Effector memory CD8-positive, alpha-beta T cell (primary cell): ENCODE measurements at places on chromosomes 3 and 15.

DNA sequence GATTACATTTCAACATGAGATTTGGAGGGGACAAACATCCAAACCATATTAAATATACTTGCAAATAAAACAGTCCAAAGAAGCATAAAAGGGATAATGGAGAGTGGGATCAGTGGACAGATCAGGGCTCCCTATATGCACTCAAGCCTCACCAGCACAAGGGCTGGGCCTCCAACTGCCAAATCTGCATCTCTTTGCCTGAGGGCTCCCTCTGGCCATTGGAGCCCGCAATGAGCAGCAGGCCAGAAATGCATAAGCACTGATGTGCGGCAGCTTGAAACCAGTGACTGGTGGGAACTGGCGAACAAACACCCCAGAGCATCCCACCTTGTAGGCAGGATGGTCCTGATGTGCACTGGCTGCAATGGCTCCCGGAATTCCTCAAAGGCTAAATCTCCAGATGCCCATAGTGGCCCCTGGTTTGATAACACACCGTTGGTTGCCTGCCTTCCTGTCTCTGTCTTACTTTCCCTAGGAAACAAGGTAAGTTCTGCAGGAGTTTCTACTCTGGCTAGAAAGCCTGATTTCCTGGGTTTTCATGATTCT lies 55.9 kb upstream of the POMGNT2 start:
- no peak for DNase-seq

DNA sequence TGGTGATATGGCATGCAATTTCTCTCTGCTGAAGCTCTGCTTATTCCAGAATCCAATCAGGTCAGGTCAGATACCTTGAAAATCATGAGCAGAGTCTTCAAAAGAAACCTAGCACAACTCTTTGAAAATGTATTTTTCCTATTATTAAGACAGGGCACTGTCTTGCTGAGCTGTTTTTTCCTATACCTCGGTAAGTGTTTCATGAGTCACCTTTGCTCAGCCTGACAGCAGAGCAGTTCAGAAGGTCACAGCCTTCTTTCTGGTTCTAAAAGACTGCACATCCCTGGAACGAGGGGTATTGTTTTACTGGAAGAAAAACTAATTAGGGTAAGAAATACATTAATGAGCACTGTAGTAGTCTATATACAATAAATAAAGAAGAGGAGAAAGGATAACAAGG lies 422.0 kb downstream of the SOX2 start:
- no peak for DNase-seq

- DNase-seq: no peak
These were observed 97.5 kb upstream of the STAC start for GRCh38 chr3:36282766-36283165.

DNA sequence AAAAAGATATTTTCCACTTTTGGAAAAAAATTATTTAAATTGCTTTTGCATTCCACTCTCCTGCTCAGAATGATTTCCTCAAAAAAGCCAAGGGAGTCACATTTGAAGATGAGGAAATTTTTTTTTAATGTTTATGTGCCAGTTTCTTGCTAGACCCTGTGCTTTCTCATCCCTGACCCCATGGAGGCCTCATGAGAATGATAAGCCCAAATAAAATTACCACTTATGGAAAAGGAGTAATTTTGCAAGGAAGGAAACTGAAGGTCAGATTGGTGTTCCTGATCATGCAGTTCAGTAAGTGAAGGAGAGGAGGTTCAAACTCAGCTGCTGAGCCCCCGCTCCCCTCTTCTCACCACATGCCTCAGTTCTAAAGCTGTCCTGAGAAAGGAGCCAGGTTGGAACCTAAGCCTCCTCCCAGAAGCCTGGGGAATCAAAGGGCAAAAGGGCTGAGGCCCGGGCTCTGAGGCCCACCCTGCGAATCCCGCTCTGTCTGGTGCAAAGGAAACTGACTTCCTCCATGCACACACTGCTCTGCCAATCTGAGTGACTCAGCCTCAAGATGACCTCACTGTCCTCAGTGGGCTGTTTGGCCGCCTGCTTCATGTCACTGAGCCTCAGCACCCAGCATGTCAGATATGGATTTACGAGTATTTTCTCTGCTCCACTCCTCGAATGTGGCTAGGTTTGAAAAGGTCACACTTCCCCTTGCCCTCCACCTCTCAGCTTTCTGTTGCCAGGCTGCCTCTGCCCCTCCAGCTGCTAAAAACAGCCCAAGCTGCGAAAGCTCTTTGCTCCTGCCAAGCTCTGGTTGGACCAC lies 56.9 kb upstream of the FLNB start:
- no peak for DNase-seq

GRCh38 chr3:197260491-197261163 lies 37.8 kb downstream of the DLG1 start:
- no peak for DNase-seq

- DNase-seq: no peak
These were observed 54.4 kb upstream of the PPP2R3A start for GRCh38 chr3:135911110-135911509.

- no peak for DNase-seq
These were observed 6.8 kb upstream of the ADPGK start for GRCh38 chr15:72790302-72790910.

- DNase-seq: no peak
These were observed 130.2 kb upstream of the LMOD3 start for GRCh38 chr3:69252631-69253030.

- no peak for DNase-seq
These were observed 25.9 kb downstream of the TRIM71 start for GRCh38 chr3:32843510-32844321.

- DNase-seq: no peak
These were observed 191.9 kb downstream of the STT3B start for GRCh38 chr3:31724651-31725050.

- no peak for DNase-seq
These were observed 26.5 kb downstream of the FRMD4B start for GRCh38 chr3:69359339-69359893.

GRCh38 chr15:65286069-65286703 lies 497 bp downstream of the PARP16 start:
- no peak for DNase-seq

GRCh38 chr3:36741285-36741684 lies 23.1 kb downstream of the DCLK3 start:
- no peak for DNase-seq

GRCh38 chr3:101719604-101720185 lies 4.7 kb upstream of the CEP97 start:
- no peak for DNase-seq

GRCh38 chr15:60695713-60696522 lies 217.0 kb upstream of the ICE2 start:
- peak; percentile 8 for DNase-seq

DNA sequence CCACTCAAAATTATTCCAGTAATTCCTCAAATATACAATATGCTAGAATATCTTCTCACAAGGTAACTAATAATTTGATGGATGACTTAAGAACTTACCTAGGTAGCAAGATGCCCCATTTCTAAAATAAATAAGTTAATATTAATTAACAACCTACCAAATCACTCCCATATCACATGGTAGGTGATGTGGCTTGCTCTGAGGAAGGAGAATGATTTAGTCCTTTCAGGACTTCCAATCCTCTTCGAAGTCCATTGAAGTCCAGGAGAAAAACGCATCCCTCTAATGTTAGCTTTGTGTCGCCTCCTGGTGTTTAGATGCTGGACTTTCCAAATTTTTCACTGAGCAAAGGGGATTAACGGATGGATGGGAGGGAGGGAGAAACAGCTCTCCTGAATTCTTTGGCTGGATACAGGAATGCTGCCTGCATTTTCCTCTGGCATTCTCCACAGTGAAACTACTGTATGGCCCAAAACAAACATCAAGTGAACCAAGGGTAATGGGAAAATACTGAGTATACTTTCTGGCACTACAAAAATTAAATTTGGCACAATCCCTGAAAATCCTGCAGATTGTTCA lies 58.6 kb downstream of the PRICKLE2 start:
- DNase-seq: no peak

- no peak for DNase-seq
These were observed 191.0 kb downstream of the SATB1 start for GRCh38 chr3:18233987-18234716.

DNA sequence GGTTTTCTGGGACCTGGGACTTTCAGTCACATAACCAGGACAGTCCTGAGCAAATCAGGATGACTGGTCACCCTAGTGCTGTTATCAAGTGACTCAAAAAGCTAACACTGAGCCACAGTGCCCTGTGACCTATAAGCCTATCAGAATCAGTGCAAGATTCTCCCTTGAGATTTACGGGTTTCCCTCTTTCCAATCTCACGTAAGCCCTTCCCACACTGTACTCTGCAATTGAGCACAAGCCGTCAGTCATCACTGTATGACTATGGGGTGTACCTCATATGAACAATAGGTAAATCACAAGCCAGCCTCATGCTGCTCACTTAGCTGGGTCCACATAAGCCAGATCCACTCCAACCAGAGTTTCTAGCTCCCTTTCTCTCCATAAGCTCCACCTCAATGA lies 21.0 kb upstream of the CLDN18 start:
- no peak for DNase-seq

DNA sequence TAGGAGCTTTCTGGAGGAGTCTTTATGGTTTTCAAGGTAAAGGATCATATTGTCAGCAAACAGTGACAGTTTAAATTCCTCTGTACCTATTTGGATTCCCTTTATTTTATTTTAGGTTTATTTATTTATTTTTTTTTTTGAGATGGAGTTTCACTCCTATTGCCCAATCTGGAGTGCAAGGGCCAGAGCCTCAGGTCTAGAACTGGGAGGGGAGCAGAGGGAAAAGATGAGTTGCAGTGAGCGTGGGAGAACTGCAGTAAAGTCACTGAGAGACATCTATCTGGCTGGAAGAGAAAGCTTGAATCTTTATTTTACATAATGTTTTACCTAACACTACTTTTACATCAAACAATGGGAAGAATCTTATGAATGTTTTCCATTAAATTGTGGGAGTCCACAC lies 49.5 kb upstream of the GK5 start:
- no peak for DNase-seq

GRCh38 chr15:51170882-51171633 lies 76.4 kb upstream of the TNFAIP8L3 start:
- DNase-seq: no peak

DNA sequence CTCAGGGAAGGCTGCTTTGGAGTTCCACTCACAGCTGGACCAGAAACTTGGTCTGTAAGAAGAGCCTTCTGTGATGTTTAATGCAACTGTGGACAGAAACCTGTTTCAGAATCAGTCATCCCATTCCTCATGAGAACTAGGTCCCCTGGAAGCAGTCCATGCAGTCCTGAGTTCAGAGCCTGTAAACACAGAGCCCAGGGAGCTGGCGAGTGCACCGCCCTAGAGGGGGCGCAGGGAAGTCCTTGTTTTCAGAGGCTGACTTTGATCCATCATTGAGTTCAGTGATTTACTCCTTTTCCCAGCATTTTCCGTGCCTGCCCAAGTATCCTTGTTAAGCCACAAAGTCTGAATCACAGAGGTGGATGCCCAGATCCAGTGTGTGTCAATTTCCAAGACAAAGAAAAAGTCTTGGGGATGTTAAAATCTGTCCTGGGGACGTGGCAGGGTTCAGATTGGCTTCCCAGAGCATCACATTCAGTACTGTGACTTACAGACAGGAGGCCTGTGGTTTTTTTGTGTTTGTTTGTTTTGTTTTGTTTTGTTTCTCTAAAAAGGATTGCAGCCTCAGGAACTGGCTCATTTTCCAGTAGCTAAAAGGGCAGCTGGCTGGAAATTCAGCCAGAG lies 9.8 kb upstream of the TXNRD3 start:
- no peak for DNase-seq

GRCh38 chr15:26887926-26888666 lies 21.2 kb downstream of the GABRA5 start:
- DNase-seq: no peak

- no peak for DNase-seq
These were observed 440.8 kb downstream of the PYDC2 start for GRCh38 chr3:191901741-191902140.

- DNase-seq: no peak
These were observed 498.5 kb upstream of the ADAMTS9 start for GRCh38 chr3:65186268-65186667.

DNA sequence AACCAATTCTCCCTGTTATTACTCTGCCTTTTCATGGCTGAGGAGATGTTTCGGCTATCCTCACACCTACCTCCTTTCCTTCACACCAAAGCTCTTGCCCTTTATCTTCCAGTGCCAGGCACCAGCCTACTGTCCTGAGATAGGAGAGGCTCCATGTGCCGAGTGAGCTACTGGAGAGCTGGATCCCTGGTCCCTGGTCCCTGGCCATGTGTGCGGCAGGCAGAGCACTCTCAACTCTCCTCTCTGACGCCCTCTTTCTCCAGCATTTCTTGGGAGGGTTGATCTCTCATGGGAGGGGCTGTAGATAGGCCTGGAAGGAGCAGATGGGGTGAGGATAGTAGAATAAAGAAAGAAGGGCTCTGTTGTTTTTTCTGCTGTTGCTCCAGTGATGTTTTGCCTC lies 277.1 kb upstream of the UMPS start:
- no peak for DNase-seq

DNA sequence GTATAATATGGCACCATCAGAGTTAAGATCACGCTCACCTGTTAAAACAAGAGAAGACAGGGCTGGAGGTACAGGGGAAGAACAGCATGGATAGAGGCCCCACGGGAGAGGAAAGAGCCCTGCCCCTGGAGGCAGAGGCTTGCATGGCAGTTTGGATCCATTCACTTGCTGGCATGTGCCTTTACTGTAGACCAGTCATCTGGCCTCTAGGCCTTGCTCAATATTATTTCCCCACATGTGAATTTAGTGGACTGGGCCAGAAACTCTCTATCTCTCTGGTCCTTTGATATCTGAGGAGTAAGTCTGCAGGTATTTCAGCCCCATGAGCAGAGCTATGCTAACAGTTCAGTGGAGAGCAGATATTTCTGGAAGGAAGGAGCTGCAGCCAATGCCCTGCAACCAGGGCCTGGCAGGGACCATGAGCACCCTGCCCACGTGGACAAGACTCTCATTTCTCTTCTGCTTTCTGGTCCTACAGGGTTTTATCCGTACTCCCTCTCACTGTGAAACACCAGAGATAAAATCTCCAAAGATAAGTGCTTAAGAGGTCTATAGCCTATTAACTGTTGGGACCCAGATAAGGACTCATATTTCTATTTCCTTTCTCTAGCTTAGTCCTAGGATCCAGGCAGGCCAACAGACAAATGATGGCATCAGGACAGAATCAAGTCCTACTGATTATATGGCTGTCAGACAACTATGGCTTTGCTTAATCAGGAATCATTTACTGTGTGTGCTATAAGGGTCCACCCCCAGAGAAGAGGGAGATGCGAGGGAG lies 65.0 kb downstream of the CLDN11 start:
- DNase-seq: no peak

- DNase-seq: peak; percentile 63
These were observed 91.2 kb downstream of the SLC25A26 start for GRCh38 chr3:66312039-66312438.

GRCh38 chr3:61438253-61439121 lies 122.9 kb upstream of the PTPRG start:
- DNase-seq: no peak

- DNase-seq: no peak
These were observed 6.1 kb upstream of the CLSTN2 start for GRCh38 chr3:139928708-139929505.

GRCh38 chr3:142003291-142003690 lies 126.8 kb downstream of the ATP1B3 start:
- no peak for DNase-seq

DNA sequence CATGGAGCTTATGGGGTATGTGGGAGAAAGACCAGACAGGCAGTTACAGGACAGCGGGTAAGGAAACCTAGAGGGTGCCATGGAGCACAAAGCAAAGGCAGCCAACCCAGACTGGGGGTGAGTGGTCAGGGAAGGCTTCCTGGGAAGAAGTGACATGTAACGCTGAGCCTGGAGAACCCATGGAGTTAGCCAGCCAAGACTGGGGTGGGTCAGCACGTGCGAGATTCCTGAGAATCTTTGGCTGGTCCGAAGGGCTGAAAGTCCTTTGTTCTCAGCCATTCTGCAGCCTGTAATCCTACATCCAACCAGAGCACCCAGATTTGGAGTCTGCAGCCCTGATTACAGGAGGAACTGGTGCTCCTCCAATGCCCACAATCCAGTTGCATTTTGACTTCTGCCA lies 120.1 kb upstream of the WNT5A start:
- DNase-seq: no peak
